Hematopoietic multipotent progenitor cell treated with erythropoietin and hydrocortisone succinate and interleukin-3 and kit ligand, for 6 days (in vitro differentiated cells): ENCODE measurements at places on chromosomes 13 and 19.

GRCh38 chr13:59809564-59809963, 354.2 kb downstream of the DIAPH3 start:
- DNase-seq = no peak

GRCh38 chr13:110062077-110062776, 244.7 kb downstream of the COL4A1 start:
- DNase-seq = no peak

GRCh38 chr13:21980049-21980448, 309.2 kb downstream of the FGF9 start:
- DNase-seq = no peak

DNA sequence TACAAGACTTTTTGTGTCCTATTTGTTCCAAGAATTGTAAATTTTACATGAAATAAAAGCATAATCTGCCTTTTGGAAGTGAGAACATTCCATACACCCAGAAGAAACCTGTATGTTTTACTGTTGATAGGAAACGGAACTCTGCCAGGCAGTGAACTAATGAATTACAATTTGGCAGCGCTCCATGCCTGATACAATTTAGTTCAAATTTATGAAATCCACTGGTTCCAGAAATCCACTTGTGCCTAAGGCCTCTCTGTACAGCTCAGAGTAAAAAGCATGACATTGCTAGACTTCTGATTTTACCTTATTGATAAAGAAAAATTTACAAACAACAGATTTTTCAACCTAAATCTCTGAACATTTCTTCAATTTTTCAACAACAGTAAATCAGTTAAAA, 78.1 kb downstream of the PCDH9 start:
- no peak for DNase-seq

DNA sequence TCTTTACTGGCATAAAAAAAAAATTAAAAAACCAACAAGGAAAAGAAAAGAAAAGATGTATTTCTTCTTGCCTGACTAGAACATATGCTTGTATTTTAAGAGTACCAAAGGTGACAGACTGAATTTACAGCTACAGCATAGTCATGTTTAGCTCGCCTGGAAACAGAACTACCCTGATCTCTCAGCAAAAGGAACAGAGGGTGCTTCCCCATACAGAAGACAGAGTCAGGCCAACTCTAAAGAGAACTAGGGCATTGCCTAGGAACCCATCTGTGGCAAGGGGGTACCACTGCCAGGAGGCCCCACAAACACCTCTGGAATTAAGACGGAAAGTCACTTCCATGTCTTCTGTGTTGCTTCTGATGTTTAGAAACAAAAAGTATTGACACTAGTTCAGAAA, 252.1 kb upstream of the STARD13 start:
- no peak for DNase-seq

GRCh38 chr13:81488021-81488420, 1147.1 kb upstream of the SPRY2 start:
- DNase-seq = no peak

DNA sequence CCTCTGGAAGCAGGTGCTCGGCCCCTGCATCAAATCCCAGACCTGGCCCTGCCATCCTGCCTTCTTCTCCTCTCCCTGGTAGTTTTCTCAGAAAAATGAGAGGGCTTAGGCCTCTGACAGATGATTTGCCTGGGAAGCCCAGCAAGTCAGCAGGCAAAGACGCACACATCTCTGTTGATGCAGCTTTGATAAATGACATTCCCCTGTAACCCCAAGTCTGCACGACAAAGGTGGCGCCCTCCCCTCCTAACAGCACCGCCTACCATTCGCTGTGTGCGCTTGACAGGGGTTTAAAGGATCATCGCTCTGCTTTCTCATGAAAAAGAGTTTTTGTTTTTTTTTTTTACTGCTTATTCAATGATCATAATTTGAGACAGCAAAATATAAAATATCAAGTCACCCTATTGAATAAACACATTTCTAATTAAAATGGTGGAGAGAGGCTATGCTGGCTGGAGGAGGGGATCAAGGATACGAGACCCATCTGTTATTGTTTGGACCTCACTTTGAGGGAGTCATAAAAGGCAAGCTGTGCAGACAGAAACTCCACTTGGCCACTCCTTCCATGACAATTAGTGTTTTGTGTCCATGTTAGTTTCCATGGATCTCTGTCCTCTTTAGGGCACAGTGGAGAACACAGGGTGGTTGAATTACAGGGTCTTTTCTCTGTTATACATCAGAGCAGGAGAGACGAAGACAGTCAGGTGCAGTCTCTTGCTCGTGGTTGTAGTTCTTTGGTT, 126.1 kb downstream of the FGF9 start:
- no peak for DNase-seq

GRCh38 chr13:48220981-48221685, 11.9 kb upstream of the ITM2B start:
- DNase-seq = peak; percentile 40

DNA sequence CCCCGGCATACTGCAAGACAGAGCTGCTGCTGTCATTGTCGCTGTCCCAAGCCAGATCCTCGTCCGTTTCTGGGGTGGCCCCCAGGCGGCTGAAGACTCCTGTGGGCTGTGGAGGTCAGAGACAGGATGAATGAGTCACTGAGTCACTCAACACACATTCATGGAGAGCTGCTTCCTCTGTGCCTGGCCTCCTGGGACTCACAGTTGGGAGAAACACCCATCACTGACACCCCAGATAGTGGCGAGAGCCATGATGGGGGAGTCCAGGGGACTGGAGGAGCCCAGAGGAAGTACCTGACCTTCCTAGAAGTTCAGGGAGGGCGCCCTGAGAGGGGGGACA, 26.0 kb downstream of the C19orf47 start:
- DNase-seq = no peak

DNA sequence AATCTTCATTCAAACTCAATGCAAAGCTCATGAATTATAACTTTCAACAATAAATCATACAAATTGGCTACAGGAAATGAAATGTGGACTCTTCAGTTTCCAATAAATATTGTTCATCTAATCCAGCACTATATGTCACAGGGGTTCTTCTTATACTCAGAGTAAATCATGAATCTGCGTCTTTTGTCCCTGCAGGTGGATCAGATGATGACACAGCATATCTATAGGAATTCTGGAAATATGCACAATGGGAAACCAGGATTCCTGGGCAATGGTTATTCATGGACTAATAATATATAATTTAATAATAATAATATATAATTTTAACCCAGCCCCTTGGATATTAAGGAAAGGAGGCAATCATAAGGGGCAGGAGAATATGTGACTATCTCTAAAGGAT, 8.4 kb downstream of the ZNF573 start:
- no peak for DNase-seq

GRCh38 chr13:27619728-27620376, 477 bp downstream of the LNX2 start:
- peak; percentile 66 for DNase-seq

DNA sequence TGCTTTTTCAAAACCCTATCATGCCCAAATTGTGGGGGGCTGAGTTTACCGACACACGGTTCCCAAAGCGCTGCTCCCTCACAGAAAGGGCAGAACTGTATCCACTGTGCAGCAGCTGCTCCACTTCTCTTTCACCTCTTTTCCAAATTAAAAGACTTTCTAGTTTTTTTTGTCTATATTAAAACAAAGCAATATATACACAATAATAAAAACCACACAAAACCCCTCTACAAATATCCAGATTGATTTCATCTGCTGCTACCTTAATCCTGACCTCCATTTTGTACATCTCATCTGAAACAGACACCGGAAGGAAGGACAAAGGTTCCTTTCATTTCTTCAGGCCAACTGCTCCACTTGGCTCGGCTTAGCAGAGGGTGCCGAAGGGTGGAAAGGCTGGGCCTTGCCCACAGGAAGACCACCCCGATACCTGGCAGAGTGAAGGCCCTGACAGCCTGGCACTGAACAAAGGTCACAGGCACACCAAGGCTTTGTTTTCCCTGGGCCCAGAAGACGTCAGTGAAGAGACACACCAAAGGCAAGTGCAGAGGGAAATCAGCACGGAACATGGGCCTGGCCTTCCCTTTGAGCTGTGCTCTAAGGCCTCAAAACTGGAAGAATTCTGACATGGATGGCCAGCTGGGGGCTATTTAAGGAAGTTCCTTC, 71.6 kb downstream of the LATS2 start:
- no peak for DNase-seq

- DNase-seq = no peak
These were observed 289.0 kb downstream of the DACH1 start for GRCh38 chr13:71578048-71578447.

- DNase-seq = peak; percentile 71
These were observed 2.5 kb downstream of the LDLR start for GRCh38 chr19:11091703-11092153.
